Non-pigmented ciliary epithelial cell (primary cell): ENCODE measurements at places on chromosomes 16 and 17.

GRCh38 chr17:73890831-73891405 lies 246.7 kb upstream of the SDK2 start:
- no peak for DNase-seq

- peak; percentile 56 for DNase-seq
These were observed 33.7 kb downstream of the IST1 start for GRCh38 chr16:71929048-71929447.

DNA sequence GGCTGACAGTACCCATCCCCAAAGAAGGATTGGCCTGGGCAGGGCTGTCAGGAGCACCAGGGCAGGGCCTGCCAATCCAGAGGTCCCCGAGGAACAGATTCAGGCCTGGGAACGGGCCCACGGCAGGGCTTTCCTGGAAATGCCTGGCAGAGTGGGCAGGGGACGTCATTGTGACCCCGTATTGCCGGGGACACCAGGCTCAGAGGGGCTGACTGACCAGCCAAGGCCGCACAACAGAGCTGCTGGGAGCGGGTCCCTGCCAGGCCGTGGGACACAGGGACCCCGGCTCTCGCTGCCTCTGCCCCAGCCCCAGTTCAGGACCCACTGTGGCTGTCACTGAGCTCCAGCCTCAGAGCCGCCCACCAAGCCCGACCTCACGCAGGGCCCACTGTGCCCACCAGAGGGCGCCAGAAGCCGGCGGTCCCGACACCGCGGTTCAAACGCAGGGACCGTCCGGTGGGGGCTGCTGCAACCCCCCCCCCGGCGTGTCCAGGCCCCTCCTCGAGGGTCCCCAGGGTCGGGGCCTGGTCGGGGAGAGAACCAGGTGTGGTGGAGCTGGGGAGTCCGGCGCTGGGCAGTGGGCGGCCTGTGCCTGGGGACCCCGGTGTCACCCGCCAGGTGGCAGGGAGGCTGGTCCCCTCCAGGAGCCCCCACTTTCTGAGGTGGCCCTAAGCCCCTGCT lies 15.2 kb upstream of the SSTR5 start:
- DNase-seq, result no peak

- DNase-seq, result peak; percentile 22
These were observed 41.7 kb downstream of the SMPD3 start for GRCh38 chr16:68406458-68407152.

- DNase-seq, result no peak
These were observed 7.8 kb upstream of the TEX19 start for GRCh38 chr17:82351254-82351712.

DNA sequence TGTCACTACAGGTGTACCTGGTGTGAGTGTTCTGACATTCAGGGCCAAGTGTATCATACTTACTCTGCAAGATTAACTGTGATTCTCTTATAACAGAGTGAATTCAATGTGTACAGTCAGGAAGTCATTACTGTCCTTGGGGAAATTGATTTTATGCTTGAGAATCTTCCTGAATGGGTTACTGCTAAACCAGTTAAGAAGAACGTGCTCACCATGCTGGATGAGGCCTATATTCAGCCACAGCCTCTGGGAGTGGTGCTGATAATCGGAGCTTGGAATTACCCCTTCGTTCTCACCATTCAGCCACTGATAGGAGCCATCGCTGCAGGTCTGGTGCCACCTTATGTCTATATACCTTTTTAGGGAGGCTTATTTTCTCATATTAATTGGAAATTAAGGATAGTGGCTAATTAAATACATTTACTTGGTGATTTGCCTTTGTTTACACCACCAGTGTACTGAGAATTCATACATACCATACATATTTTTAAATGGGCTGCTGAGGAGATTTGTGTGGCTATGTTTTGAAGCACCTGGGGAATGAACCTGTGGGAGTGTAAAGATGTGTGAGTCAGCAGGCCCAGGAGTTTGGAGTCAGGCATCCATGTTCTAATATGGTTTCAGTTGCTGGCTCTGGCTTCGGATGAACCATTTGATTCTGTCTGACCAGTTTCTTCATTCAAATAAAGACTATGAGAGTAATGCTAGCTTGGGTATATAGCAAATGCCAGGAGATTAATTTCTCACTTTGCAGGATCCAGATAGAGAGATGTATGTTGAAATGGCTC lies 3.1 kb downstream of the ALDH3A2 start:
- DNase-seq, result no peak

- DNase-seq, result no peak
These were observed 13.3 kb downstream of the USP22 start for GRCh38 chr17:21029515-21029914.

DNA sequence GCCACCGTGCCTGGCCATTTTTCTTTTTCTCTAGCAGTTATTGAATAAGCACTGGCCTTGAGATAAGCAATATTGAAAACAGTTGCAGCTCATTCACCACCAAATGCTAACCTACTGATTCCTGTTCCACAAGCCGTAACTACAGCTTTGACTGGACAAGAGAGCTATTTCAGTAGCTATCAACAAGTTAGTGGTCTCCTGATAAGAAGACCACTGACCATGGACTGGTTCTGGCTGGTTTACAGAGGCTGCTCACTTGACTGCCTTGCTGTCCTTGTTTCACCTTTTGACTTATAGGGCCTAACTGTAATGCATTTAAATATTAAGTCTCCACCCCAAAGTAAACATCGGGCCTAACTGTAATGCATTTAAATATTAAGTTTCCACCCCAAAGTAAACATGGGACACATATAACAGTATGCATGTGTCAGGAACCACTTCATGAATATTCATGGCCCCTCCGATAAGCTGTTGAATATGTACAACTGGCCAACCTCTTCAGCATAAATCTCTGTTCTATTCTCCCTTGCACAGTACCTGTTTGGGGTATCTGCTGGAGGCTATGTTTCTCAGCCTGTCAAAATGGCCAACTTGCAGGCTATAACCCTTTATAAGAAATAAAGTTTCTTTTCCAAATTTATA lies 94.1 kb downstream of the USP32 start:
- DNase-seq, result no peak

DNA sequence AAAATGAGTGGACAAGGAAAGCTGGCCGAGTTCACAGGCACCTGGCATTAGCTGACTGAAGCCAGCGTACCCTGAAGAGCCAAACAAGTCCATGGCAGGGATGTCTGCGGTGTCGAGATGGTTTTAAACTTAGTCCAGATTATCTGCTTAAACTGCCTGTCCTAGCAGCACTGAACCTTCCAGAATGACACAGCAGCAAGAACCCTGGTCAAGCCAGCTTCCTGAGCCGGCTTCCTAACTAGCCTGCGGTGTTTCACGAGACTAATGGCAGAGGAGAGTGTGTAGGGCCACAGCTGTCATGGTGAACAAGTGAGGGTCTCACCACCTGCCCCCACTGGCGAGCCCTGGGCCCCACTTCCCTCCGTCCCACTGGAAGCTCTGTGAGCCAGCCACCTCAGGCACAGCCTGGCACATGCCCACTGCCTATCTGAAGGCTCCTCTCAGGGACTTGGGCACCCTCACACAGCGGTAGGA lies 28.8 kb upstream of the MTSS2 start:
- no peak for DNase-seq

GRCh38 chr17:48840441-48840840 lies 9.6 kb downstream of the CALCOCO2 start:
- DNase-seq, result no peak

GRCh38 chr16:1771188-1771863 lies at the start of gene NME3:
Gene NME3 (minus strand): TSS chr16:1771543. CDS start chr16:1771534, 9 bp downstream.
- DNase-seq, result no peak

GRCh38 chr17:80569924-80570323 lies 25.3 kb downstream of the RPTOR start:
- no peak for DNase-seq

- DNase-seq, result no peak
These were observed 26.4 kb downstream of the KIFC3 start for GRCh38 chr16:57775661-57776469.
